Activated CD8-positive, alpha-beta T cell treated with anti-CD3 and anti-CD28 coated beads for 36 hours (primary cell): ENCODE measurements at places on chromosomes 13 and 19. TPM values are rescaled to one million over a fixed set of nuclear protein-coding genes. Genes with fewer than 3 reads are reported as not detected.
A peak's percentile ranks its signal among the peaks of the same experiment; 100 is the strongest.

GRCh38 chr13:23383151-23383550 lies 50.4 kb downstream of the SACS start:
- DNase-seq: no peak
- peaks cover 7% of the 10 kb centered on the region for H3K27me3 ChIP-seq
- H3K4me3 ChIP-seq: no peak overlapping the region
- H3K4me1 ChIP-seq: peaks cover 45% of the 10 kb centered on the region

DNA sequence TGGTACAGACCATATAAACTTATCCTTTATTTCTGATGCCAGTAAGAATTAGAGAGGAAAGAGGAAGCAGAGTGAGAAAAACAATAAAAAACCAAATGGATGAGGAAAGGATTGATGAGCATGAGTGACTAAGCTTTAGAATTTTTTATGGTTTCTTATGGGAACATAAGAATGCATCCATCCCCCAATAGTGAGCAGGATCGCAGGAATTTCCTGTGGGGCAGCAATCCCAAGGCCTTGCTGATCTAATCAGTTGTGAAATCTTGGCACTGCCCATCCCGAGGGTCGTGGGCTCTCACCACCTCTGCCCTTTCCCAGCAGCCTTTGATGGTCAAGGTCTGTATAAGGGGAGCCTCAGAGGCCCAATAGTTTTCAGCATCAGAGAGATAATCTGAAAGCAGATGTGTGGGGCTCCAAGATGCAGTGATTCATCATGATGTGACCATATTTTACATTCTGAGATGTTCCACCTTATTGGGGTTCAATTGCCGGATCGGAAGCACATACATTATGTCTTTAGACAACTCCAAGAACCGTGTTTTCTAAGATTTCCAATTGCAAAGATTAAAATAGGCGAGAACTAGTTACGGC lies 222.1 kb downstream of the DNAJC15 start:
- no peaks in the 10 kb centered on the region for H3K4me1 ChIP-seq
- peaks cover 6% of the 10 kb centered on the region for H3K27me3 ChIP-seq
- DNase-seq: no peak
- no peak overlapping the region for H3K27ac ChIP-seq

GRCh38 chr13:112616586-112617362 lies 28.8 kb upstream of the TUBGCP3 start:
- H3K4me1 ChIP-seq: no peaks in the 10 kb centered on the region
- H3K27me3 ChIP-seq: peaks cover 14% of the 10 kb centered on the region
- peak; percentile 38 for DNase-seq
- H3K4me3 ChIP-seq: no peak overlapping the region
- H3K36me3 ChIP-seq: no peaks in the 10 kb centered on the region

DNA sequence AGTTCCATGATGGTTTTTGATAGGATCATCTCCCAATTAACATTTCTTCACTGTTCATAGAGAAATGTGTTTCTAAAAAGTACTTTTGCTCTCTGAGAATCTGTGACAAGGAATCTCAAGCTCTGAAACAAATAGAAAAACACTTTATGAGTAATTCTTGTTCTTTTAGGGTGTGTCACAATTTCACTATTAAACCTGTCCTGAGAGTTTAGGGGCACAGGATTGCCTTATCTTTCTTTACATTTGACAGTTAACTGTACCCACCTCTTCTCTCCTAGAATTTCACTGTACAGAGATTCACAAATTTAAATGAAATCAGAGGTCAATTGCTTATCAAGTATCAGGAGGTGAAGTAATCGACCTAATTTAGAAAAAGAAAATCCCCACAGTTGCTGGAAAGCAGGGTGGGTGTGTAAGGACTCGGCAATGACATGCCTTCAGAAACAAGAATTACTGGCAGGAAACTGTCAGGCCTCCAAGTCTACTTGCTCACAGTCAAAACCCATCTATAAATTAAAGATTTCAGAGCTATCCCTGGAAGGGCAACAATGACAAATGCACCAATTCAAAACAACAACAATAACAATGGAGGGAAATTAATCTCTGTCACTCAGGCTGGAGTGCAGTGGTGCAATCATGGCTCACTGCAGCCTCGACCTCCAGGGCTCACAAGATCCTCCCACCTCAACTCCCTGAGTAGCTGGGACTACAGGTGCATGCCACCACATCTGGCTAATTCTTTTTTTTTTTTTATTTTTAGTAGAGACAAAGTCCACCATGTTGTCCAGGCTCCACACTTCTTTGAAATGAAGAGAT lies 250.2 kb downstream of the ABCC4 start:
- no peak overlapping the region for H3K27ac ChIP-seq
- no peaks in the 10 kb centered on the region for H3K27me3 ChIP-seq
- DNase-seq: no peak
- H3K4me3 ChIP-seq: no peak overlapping the region
- peaks cover 15% of the 10 kb centered on the region for H3K36me3 ChIP-seq

DNA sequence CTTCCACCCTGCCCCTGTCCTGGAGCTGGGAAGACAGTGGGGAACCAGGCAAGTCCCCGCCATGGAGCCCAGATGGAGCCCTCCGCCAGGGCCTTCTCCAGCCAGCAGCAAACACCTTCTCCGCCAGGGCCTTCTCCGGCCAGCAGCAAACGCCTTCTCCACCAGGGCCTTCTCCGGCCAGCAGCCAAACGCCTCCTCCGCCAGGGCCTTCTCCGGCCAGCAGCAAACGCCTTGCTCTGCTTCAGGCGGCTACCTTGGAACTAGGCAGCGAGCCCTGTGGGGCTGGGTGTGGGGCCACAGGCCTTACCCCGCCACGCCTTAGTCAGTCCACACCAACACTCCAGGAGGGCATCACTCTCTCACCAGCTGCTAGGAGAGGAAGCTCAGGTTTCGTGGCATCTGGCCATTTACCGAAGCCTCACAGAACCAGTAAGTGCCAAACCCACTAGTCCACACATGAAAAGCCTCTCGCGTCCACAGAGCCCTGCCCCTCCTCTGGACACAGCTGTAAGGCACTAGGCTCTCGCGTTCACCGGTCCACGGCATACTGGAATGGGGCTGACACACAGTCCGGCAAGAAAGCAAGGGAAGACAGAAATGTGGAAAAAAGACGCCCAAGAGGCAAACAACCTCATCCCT lies 41.0 kb downstream of the MLLT1 start:
- DNase-seq: no peak
- peaks cover 6% of the 10 kb centered on the region for H3K36me3 ChIP-seq
- H3K4me1 ChIP-seq: peaks cover 45% of the 10 kb centered on the region
- H3K4me3 ChIP-seq: no peak overlapping the region

DNA sequence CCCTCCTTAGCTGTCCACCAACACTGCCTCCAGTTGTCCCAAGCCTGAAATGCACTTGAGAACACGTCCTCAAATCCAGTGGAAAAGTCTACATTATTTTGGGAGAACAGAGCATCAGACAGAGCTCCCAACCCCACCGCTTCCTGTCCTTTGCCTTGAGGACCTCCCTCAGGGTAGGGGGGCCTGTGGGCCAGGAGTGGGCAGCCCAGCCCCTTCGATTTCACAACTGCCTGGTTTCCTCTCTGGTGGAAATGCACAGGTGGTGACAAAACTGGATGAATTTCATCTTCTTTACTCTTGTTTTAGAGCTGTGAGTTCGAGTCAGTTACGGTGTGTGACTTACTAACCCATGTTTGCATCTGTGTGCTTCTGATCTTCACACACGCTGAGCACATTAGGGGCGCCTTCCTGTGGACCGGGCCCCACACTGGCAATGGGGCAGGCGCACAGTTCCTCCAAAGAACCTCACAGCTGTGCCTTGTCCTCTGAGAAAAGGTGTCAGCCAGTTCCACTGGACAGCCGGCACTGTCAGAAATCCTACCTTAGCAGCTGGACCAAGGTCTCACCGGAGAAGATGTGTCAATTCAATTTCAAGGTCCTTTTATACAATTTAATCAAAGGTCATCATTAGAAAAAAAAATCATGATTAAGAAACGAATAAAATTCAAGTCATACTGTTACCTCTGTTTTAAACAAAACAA lies 80.2 kb downstream of the IRS2 start:
- H3K27ac ChIP-seq: no peak overlapping the region
- no peaks in the 10 kb centered on the region for H3K36me3 ChIP-seq
- H3K4me1 ChIP-seq: peaks cover 8% of the 10 kb centered on the region
- H3K27me3 ChIP-seq: peaks cover 18% of the 10 kb centered on the region

- H3K4me3 ChIP-seq: no peak overlapping the region
- no peak overlapping the region for H3K27ac ChIP-seq
- H3K36me3 ChIP-seq: no peaks in the 10 kb centered on the region
- H3K4me1 ChIP-seq: no peaks in the 10 kb centered on the region
- DNase-seq: no peak
These were observed 333.7 kb upstream of the NBEA start for GRCh38 chr13:34608331-34608730.

GRCh38 chr13:61286148-61286745 lies 129.4 kb downstream of the PCDH20 start:
- no peak overlapping the region for H3K4me3 ChIP-seq
- no peak overlapping the region for H3K27ac ChIP-seq
- no peaks in the 10 kb centered on the region for H3K27me3 ChIP-seq
- H3K36me3 ChIP-seq: no peaks in the 10 kb centered on the region
- no peaks in the 10 kb centered on the region for H3K4me1 ChIP-seq

DNA sequence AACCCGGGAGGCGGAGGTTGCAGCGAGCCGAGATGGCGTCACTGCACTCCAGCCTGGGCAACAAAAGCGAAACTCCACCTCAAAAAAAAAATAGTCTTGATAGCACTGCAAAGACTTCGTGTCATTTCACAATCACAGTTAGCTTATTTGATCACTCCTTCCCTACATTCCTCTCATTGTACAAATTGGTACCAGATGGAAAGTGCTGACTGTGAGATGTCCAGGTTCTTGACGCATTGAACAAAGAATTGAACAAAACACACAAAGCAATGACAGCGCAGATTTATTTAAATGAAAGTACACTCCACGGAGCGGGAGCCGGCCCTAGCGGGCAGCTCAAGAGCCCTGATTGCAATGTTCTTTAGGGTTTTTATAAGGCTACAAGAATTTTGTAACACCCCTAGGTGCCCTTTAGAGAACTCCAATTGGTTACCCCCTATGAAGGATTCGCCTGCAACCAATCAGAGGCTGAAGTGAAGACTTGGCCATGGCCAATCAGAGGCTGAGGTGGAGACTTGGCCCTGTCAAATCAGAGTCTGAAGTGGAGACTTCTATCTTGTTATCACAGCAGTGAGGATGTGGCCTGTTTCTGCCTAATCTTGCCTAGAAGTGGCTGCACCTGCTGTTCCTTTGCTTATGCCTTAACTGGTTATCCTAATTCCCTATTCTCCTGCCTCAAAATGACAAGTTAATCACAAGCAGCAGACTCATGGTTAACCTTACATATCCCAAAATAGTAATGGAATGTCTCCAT lies 16.7 kb downstream of the ZNF556 start:
- peaks cover 1% of the 10 kb centered on the region for H3K27me3 ChIP-seq
- H3K36me3 ChIP-seq: no peaks in the 10 kb centered on the region
- peaks cover 11% of the 10 kb centered on the region for H3K4me1 ChIP-seq
- no peak for DNase-seq
- no peak overlapping the region for H3K27ac ChIP-seq

GRCh38 chr19:11437955-11438354 lies 2.5 kb downstream of the PRKCSH start:
- peaks cover 35% of the 10 kb centered on the region for H3K36me3 ChIP-seq
- H3K4me1 ChIP-seq: peaks cover 18% of the 10 kb centered on the region
- H3K27ac ChIP-seq: no peak overlapping the region
- no peaks in the 10 kb centered on the region for H3K27me3 ChIP-seq

GRCh38 chr13:47110141-47110540 lies 213.3 kb upstream of the HTR2A start:
- H3K27me3 ChIP-seq: no peaks in the 10 kb centered on the region
- H3K4me1 ChIP-seq: peaks cover 4% of the 10 kb centered on the region
- H3K36me3 ChIP-seq: no peaks in the 10 kb centered on the region
- H3K27ac ChIP-seq: no peak overlapping the region
- no peak overlapping the region for H3K4me3 ChIP-seq

DNA sequence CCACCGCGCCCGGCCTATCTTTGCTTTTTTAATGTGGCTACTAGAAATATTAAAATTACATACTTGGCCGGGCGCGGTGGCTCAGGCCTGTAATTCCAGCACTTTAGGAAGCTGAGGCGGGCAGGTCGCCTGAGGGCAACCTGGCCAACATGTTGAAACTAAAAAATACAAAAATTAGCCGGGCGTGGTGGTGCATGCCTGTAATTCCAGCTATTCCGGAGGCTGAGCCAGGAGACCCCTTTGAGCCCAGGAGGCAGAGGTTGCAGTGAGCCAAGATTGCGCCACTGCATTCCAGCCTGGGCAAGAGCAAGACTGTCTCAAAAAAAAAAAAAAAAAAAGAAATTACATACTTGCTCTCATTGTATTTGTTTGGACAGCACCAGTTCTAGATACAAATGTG lies 34.8 kb upstream of the DPRX start:
- H3K27me3 ChIP-seq: no peaks in the 10 kb centered on the region
- H3K27ac ChIP-seq: no peak overlapping the region
- H3K4me3 ChIP-seq: no peak overlapping the region
- DNase-seq: no peak
- no peaks in the 10 kb centered on the region for H3K4me1 ChIP-seq

GRCh38 chr13:38702669-38703068 lies 15.8 kb downstream of the FREM2 start:
- no peaks in the 10 kb centered on the region for H3K4me1 ChIP-seq
- H3K27me3 ChIP-seq: no peaks in the 10 kb centered on the region
- H3K27ac ChIP-seq: no peak overlapping the region
- H3K4me3 ChIP-seq: no peak overlapping the region

- H3K36me3 ChIP-seq: peaks cover 44% of the 10 kb centered on the region
- H3K27ac ChIP-seq: peak overlapping the region; percentile 2
- no peak overlapping the region for H3K4me3 ChIP-seq
- H3K27me3 ChIP-seq: no peaks in the 10 kb centered on the region
- no peak for DNase-seq
These were observed 20.1 kb downstream of the LTBP4 start for GRCh38 chr19:40621283-40621682.

DNA sequence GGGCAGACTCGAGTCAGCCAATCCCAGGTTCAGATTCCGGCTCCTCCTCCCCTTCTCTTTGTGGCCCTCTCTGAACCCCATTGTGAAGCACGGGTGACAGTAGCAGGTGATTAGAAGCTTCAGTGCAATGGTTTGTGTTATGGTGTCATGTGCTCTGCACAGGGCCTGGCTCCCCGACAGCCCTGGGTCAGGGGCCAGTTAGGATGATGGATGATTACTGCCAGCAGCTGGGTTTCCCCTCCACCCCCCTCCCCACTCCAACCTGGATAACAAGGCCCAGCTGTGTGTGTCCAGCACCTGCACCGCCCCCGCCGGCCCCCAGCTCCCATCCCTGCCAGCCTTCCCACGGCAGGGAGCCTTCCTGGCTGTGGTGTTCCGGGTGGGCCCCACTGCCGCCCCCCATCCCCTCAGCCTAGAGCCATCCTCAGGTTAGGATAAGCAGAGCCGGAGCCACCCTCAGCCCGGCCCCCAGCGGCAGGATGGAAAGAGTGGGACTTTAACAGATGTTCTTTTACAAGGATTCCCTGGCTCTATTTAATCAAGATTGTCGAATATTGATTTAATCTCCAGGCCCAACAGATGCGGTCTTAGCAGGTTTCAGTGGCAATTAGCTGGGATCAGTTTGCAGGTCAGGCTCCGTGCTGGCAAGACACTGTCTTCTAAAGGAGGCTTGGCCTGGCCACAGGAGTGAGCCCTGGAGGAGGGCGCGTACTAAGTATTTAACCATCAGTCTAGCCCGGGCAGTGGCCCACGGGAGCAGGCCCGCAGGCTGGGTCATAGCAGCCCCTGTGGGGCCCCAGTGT lies 156.2 kb downstream of the SIPA1L3 start:
- no peaks in the 10 kb centered on the region for H3K36me3 ChIP-seq
- no peak overlapping the region for H3K4me3 ChIP-seq
- no peak for DNase-seq
- H3K4me1 ChIP-seq: peaks cover 11% of the 10 kb centered on the region

PCDH20 gene
- not detected for total RNA-seq

DNAJC15 gene
- total RNA-seq: 8.9 TPM

TEAD2 gene
- total RNA-seq: not detected

PRRG2 gene
- 1.5 TPM for total RNA-seq

ZNF534 gene
- not detected for total RNA-seq

APOC1 gene
- 2.5 TPM for total RNA-seq
